ENCODE measurements at places on chromosomes 13 and 19.

DNA sequence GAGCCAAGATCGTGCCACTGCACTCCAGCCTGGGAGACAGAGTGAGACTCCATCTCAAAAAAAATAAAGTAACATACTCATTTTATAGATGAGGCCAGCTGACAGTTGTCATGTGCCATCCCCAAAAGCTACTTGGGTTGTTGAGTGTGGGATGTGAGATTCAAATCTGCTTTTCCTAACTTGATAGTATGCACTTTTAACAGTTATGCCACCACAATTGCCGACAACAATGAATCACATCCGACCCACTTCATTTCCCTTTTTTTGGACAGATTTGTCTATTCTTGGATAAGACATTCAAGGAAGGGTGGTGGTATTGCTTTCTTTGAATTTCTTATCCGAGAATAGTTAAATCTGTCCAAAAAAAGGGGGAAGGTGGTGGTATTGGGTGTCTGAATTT, 16.3 kb upstream of the DNMT1 start:
- no peak for DNase-seq

- peak; percentile 73 for DNase-seq
Observed at GRCh38 chr19:40718774-40719391, 2.0 kb downstream of the ITPKC start.

DNA sequence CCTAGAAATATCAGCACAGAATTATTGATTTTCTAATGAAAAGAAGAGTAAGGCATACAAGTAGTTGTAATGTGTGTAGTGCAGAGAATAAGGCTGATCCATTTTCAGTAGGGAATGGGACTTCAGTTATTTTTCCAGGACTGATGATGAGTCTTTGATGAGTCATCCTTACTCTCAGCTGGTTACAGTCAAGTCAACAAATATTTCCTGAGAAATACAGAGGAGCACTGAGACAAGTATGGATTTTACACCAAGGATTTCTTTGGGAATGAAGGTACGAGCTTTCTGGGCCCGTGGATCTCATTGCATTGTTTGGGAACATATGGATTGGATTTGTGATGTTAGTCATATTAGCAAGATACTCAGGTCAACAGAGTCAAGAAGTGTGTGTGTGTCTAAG, 502.7 kb downstream of the FGF9 start:
- peak; percentile 27 for DNase-seq

DNA sequence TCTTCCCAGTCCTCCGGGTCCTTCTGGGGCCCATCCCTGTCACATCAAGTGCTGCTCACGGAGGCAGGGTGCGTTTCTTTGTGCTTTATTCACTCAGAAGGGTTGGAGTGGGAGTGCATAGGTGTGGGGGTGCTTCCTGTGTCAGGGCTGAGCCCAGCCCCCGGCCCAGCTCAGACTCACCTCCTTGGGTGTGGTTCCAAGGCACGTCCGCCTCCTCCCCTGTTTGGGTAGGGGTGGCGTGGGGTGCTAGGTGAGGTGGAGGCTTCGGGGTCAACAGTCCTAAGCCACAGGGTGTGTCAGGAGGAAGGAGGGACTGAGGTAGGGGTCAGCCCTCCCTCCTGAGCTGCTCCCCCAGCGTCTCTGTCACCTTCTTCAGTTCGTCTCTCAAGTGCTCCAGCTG, 3.1 kb downstream of the CCER2 start:
- DNase-seq, result no peak

GRCh38 chr19:42480335-42481095, 37.8 kb upstream of the CXCL17 start:
- no peak for DNase-seq

DNA sequence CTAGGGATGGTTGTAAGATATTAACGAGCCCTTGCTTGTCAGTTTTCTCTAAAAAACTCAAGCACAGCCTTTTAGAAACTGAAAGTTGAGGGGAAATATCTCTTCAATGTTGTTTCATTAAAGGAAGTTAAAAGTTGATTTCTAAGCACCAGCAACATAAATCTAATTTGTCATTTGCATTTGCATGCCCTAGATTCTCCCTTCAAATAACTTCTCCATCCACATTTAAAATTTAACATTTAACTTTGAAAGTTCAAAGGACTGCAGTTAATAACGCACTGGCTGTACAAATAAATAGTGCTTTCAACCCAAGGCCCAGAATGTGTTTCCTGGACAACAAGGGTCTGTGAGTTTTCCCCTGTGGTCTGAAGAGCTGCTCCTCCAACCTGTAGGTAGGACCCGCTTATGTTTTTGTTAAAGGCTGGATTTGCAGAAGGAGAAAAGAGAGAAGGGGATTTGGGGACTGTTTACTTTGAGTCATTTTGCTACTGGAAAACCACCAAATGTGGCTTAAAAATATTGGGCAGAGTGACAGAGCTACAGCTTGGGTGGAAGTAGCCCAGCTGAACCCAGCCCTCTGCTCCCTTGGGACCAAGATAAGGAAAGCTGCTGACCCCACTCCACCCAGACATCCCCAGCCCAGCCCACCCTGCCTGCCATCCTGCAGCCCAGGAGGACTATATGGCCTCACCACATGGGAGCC, 39.8 kb downstream of the TNFRSF19 start:
- DNase-seq, result no peak

DNA sequence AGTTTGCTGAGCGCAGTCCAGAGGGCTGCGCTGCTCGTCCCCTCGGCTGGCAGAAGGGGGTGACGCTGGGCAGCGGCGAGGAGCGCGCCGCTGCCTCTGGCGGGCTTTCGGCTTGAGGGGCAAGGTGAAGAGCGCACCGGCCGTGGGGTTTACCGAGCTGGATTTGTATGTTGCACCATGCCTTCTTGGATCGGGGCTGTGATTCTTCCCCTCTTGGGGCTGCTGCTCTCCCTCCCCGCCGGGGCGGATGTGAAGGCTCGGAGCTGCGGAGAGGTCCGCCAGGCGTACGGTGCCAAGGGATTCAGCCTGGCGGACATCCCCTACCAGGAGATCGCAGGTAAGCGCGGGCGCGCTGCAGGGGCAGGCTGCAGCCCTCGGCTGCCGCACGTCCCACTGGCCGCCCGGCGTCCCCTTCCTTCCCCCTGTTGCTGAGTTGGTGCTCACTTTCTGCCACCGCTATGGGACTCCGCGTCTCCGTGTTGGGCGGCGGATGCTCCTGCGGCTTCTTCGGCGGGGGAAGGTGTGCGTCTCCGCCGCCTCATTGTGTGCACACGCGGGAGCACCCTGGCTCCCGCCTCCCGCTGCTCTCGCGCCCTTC, 772 bp downstream of the GPC6 start:
- peak; percentile 76 for DNase-seq

GRCh38 chr19:29084266-29084665, 128.7 kb downstream of the UQCRFS1 start:
- no peak for DNase-seq

- DNase-seq, result no peak
Observed at GRCh38 chr13:109794095-109794494, 7.7 kb upstream of the IRS2 start.

- peak; percentile 91 for DNase-seq
Observed at GRCh38 chr13:112711528-112712265, 21.9 kb downstream of the ATP11A start.

GRCh38 chr13:91112201-91112923, 235.1 kb upstream of the MIR17HG start:
- no peak for DNase-seq

GRCh38 chr13:84940798-84941197, 858.4 kb downstream of the SLITRK6 start:
- DNase-seq, result no peak

DNA sequence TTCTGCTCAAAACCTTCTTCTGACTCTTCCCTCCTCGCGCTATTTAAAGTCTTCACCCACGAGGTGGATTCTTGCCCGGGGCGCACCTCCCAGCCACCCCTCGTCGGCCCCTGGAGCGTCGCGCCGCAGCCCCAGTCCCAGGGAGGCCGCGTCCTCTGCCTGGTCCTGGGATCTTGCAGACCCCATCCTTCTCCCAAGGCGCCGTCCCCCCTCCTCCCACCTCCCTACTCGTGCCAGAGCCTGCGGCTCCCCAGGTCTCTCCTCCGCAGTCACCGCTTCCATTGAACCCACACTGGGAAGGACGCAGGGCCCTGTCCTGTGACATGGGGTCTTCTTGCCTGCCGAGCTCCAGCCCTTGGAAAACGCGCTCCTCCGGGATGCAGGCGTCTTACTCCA, 486 bp downstream of the ZNF808 start:
- no peak for DNase-seq

GRCh38 chr19:47186446-47187334, 44.3 kb downstream of the BBC3 start:
- DNase-seq, result no peak

DNA sequence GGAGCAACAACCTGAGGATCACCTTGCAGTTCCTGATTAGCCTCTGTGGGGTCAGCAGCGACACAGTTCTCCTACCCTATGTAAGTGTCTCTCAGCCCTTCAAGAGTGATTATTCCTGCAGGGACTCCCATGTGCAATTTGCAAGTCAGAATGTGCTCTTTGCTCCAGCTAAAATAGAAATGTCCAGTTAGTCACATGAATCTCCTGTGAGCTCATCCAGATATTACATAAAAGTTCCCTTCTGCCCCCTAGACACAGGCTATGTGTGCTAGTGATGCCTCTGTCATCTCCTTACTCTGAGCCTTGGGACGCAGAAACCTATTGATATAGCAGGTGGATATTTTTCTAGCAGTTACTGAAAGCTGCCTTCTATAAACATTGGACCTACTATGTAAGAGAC, 105.5 kb downstream of the ZAR1L start:
- DNase-seq, result no peak

DNA sequence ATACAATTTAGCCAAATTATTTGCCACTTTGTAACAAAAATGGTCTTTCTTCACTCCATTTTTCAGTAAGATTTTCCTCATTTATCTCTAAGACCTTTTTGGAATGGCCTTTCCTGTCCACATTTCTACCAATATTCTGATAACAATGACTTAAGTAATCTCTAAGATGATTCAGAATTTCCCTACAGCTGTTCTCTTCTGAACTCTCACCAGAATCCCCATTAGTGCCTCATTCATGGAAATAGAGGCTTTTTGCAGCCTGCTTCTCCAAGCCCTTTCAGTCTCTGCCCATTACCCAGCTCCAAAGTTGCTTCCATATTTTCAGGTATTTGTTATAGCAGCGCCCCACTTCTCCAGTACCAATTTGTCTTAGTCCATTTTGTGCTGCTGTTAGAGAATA, 867.0 kb downstream of the GPC5 start:
- DNase-seq, result no peak

- DNase-seq, result no peak
Observed at GRCh38 chr19:18412610-18413239, 6.5 kb upstream of the SSBP4 start.

- no peak for DNase-seq
Observed at GRCh38 chr19:11457115-11457514, 21.7 kb downstream of the PRKCSH start.

GRCh38 chr19:50567052-50567841, 988 bp downstream of the LRRC4B start:
- no peak for DNase-seq

- no peak for DNase-seq
Observed at GRCh38 chr13:30038884-30039283, 188.5 kb upstream of the UBL3 start.

DNA sequence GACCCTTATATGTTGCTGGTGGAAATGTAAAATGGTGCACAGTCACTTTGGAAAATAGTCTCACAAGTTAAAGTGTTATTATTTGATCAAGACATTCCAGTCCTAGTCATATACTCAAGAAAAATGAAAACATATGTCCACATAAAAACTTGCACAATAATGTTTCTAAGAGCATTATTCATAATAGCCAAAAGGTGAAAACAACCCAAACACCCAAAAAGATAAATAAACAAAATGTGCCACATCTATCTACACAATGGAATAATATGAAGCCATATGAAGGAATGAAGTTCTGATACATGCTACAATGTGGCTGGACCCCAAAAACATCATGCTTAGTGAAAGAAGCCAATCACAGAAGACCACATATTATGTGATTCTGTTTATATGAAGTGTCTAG, 14.4 kb upstream of the AKAP8 start:
- no peak for DNase-seq

GRCh38 chr19:4870025-4870700, 2.7 kb upstream of the PLIN3 start:
- DNase-seq, result peak; percentile 96

- no peak for DNase-seq
Observed at GRCh38 chr19:35161434-35161743, 6.9 kb downstream of the FXYD5 start.

- no peak for DNase-seq
Observed at GRCh38 chr13:114185182-114185971, 6.3 kb downstream of the CFAP97D2 start.

DNA sequence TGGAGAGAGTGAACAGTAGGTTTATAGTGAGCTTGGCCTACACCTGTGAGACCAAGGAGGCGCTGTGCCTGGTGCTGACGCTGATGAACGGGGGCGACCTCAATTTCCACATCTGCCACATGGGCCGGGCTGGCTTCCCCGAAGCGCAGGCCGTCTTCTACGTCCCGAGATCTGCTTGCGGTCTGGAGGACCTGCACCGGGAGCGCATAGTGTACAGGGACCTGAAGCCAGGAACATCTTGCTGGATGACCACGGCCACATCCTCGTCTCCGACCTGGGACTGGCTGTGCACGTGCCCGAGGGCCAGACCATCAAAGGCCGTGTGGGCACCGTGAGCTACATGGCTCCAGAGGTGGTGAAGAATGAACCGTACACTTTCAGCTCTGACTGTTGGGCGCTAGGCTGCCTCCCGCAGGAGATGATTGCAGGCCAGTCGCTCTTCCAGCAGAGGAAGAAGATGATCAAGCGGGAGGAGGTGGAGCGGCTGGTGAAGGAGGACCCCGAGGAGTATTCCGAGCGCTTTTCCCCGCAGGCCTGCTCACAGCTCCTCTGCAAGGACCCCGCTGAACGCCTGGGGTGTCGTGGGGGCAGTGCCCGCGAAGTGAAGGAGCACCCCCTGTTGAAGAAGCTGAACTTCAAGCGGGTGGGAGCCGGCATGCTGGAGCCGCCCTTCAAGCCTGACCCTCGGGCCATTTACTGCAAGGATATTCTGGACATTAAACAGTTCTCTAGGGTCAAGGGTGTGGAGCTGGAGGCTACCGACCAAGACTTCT, 139.0 kb downstream of the ZDHHC20 start:
- no peak for DNase-seq

DNA sequence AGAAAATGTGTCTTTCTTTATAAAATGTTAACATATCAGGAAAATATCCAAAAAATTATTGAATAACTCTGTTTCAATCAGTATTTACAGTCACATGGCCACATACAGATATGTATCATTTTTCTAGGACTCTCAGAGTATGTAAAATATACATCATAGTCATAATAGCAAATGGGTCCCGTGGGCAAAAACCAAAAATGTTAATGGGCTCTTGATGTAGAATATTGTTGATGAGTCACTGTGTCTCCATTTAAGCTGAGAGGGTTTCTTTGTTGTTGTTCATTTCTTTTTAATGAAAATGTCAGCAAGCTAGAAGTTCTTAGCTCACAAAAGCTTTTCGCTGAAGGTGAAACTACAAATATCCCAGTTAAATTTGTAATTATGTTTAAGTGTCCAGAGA, 1713.1 kb upstream of the PCDH20 start:
- DNase-seq, result no peak

GRCh38 chr13:51639171-51639570, 54.9 kb downstream of the WDFY2 start:
- no peak for DNase-seq

- DNase-seq, result no peak
Observed at GRCh38 chr13:110520431-110521295, 40.9 kb downstream of the RAB20 start.
